ENCODE measurements at places on chromosomes 13 and 19.

GRCh38 chr13:45406421-45406820, 11.8 kb downstream of the SLC25A30 start:
- no peak for DNase-seq

- DNase-seq = peak; percentile 42
Observed at GRCh38 chr19:29277102-29277501, 64.2 kb upstream of the UQCRFS1 start.

DNA sequence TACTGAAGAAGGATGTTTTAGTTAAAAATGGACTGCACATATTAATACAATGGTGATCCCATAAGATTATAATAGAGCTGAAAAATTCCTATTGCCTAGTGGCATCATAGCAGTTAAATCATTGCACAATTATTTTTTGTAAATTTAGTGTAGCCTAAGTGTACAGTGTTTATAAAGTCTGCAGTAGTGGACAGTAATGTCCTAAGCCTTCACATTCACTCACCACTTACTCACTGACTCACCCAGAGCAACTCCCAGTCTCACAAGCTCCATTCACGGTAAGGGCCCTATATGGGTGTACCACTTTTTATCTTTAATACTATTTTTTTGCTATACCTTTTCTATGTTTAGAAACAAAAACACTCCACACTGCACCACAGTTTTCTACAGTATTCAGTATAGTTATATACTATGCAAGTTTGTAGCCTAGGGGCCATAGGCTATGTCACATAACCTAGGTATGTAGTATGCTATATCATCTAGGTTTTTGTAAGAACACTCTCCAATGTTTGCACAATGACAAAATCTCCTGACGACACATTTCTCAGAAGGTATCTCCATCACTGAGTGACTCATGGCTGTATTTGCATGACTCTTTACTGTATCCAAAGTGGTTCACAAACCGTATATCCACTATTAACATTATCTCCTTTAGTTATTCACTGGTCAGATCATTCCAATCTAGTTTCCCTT, 536.0 kb downstream of the KLF12 start:
- DNase-seq = no peak

DNA sequence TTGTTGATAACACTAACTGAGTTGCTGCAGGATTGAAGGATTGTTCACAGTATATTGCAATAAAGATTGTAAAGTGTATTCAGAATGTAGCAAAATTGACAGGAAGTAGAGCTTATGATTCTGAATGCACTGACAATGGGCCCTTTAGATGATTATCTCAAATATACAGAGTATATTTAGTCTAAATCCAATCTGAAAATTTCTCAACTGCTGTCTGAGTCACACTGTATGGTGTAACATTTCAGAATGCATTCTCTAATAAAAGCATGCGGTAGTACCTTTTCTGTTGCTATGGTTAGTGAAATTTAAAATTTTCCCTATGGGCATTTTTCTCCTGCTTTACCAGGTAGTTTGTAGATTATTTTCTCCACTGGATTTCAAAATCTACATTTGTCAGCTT, 365.2 kb downstream of the PCDH17 start:
- DNase-seq = no peak

GRCh38 chr19:40150170-40150569, 41.1 kb upstream of the MAP3K10 start:
- DNase-seq = no peak

GRCh38 chr13:101627556-101627943, 175.1 kb downstream of the ITGBL1 start:
- no peak for DNase-seq

DNA sequence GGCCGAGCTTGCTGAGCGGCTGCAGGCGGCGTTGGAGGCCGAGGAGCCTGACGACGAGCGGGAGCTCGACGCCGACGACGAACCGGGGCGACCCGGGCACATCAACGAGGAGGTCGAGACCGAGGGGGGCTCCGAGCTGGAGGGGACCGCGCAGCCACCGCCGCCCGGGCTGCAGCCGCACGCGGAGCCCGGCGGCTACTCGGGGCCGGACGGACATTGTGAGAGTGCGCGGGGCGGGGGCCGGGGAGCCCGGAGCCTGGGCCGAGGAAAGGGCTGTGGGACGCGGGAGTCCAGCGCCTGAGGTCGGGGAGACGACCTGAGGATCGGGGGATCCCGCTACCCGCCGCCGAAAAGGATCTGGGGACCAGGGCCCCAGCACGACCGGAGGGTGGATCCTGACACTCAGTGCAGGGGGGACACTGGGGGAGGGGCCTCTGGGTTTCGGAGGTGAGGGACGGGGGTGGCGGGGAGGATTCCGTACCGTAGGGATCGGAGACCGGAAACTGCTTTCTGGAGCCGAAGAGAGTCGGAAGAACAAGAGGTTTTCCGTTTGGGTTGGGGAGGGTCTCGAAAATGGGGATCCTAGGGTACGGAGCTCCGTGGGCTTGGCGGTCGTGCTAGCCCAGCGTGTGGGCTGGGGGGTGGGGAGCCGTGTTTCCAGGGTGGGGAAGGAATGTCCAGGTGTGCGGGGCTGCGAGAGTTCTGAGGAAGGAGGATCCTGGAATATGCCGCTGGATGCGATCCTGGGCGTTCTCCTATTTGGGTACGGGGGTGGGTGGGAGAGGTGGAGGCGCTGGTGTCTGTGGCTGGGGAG, 616 bp downstream of the HNRNPUL1 start:
- peak; percentile 38 for DNase-seq

DNA sequence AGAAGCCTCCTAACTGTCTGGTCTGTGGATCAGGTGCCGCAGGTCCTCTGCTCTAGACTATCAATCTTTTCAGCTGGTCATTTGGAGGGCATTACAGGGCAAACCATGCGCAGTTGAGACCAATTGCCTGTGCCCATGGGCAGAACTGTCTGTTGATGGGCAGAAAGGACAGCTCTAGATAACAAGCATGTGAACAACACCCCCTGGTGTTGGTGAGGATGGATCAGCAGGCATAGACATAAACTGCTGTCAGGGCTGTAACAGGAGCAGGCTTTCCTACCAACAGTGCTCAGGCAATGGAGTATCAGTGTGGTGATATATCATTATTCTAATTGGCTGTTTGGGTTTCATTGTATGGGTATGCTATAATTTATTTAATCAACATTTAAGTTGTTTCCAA, 104.7 kb upstream of the KL start:
- no peak for DNase-seq

DNA sequence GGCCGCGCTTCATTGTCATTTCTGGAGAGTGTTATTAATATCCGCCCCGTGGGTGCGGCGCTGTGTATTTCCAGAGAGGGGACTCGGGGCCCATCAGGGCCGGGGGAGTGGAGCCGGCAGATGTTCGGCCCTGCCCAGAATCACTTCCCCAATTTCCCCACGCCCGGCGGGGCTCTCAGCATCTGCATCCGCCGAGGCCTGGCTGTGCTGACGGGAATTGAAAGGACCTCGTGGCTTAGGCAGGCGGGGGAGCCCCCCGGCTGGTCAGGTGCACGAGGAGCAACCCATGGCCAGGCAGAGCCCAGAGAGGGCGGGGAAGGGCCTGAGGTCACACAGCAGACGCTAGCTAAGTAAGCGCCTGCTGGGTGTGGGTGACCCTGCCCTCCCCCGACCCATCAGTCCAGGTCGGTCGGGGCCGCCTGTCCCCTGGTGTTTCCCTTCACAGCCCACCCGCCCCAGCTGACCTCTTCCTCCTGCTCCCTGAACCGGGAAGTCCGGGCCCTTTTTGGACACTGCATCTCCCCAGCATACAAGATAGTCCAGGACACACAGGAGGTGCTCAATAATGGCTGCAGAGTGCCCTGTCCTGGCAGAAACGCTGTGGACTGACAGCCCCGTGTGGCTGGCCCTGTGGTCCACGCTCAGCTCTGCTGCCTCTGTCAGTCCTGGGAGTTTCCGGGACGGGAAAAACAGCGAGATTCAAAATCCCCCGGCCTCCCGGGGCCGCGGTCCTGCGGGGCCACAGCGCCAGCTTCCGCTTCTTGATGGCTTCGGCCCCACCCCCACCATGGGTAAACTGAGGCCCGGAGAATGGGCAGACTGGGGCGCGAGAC, 22.1 kb downstream of the ARID3A start:
- DNase-seq = no peak

GRCh38 chr13:79403113-79403512, 2.9 kb downstream of the RBM26 start:
- no peak for DNase-seq

- no peak for DNase-seq
Observed at GRCh38 chr13:109728061-109728460, 58.3 kb downstream of the IRS2 start.

GRCh38 chr19:31349160-31349881, at the start of gene TSHZ3:
Gene TSHZ3 (minus strand): TSS chr19:31349436. CDS start chr19:31349219, 217 bp downstream.
- DNase-seq = peak; percentile 69

DNA sequence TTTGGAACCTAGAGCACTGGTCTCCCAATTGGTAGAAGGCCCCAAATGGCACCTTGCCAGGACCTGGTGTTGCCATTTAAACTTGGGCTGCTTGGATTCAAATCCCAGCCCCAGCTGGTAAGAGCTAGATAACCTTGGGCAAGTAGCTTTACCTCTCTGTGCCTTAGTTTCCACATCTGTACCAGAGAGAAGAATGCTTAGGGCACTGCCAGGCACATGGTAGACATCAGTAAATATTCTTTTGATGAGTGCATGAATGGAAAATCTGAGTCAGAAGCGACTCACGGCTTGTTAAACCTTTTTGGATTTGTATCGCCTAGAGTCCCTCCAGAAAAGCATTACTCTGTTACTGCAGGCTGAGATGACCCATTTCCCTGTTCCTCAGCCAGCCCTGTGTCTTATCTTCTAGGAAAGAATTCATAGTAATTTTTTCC, 90.9 kb downstream of the SIPA1L3 start:
- DNase-seq = no peak

- no peak for DNase-seq
Observed at GRCh38 chr13:52383366-52383765, 22.6 kb downstream of the THSD1 start.

- DNase-seq = no peak
Observed at GRCh38 chr19:45817725-45818301, 2.7 kb upstream of the RSPH6A start.

DNA sequence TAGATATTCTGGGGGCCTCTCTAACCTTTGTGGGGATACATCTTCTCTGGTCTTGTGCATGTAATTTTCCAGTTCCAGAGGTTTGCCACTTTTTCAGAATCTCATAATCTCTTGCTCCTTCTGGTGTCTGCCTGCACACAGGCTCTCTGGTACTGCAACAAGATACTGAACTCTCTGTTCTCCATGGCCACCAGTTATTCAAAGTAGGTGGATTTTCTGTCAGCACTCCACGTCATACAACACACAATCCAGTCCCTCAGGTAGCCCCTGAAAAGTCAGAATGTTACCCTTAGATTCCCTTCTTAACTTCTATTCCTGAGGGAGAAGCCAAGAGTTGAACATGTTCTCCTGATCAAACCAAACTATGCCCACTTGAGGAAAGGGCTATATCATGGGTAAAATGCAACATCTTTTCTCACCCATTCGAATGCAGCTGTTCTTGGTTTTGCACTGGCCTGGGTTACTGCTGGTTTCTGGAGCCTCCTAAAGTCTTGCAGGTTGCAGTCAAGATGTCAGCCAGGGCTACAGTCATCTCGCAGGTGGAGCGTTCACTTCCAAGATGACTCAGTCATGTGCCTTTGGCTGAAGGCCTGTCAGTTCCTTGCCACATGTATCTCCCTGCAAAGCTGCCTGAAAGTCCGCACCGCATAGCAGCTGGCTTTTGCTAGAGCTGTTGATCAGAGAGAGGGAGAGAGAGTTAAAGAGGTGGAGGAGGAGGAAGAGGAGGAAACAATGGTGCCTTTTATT, 57.7 kb upstream of the TUBA3C start:
- no peak for DNase-seq

DNA sequence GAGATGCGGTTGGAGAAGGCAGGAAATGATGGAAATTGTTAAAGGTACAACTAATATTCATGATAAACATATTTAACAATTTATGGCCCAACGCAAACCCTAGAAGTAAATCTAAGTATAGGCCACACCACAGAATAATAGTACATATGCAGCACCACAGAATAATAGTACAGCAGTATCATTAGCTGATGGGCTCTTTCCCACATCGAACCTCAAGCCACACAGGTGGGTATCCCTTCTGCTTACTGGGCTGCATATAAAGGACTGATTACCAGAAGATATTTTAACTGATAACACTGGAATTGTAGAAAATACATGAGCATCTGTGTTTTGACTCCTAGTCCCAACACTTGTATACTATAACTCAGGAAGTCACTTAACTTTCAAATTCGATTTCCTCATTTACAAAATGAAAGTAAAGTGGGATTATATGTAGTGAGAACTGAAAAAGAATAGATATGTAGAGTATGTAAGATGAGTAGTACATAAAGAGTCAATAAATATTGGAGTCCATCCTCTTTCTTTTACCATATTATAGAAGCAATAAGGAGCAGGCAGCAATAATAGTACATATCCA, 91.5 kb downstream of the TSC22D1 start:
- no peak for DNase-seq

DNA sequence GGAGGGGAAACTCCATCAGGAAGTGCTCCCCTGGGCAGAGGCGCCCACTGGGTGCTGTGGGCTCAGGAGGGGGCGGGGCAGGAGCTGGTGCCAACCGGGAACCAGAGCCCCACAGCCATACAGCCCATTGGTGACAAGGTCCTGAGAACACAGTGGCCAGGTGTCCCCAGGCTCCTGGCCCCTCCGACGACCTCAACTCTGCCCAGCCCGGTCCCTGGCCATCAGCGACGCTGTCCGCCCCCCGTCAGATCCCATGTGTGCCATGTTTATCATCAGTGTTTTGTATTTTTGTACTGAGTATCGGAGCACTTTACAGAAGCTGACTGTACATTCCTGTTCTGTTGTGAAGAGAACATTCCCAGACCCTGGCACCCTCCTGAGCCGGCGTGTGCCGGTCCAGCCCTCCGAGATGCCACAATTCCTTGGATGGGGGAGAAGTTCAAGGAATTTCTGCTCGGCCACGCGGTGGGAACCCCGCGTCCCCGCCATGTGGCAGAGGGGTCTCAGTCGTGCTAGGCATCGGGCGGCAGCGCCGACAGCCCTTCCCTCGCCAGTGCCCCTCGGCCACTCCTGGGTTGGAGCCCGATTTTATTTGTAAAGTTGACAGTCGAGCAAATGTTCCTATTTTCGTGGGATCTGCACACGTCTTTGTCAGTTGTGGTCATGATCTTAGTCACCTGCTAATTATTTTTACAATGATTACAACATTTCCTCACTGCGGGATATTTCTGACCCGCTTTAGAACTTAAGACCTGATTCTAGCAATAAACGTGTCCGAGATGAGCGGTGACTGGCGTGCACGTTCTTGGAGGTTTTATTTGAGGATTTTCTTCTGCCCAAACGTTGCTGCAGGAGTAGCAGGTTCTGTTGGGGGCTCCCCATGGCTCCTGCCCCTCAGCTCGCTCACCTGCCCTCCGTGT, 16.9 kb downstream of the PEX11G start:
- no peak for DNase-seq

DNA sequence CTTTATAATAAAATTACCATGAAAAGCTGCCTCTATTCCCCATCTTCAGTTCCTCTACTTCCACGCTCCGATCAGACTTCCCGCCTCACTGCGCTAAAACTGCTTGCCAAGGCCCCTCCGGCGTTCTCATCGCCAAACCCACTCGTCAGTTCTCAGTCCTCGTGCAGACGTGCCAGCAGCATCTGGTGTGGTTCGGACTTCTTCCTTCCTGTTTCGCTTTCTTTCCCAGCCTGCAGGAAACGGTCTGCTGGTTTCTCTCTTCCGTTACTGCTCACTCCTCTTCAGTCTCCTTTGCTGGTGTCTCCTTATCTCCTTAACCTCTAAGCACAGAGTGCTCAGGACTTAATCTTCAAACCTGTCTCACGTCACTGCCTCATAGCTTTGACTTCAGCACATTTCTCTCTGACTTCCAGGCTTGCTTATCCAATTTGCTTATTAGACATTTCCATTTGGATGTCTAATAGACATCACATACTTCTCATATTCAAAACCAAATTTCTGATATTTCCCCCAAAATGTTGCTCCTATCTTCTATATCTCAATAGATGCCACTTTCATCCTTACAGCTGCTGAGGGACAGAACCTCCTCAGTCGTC, 40.3 kb downstream of the RCBTB2 start:
- peak; percentile 73 for DNase-seq

Measured in CD8-positive, alpha-beta T cell (primary cell).